ENCODE measurements at places on chromosomes 3 and 15.

GRCh38 chr3:57451150-57451846 lies 92.8 kb downstream of the DNAH12 start:
- no peak for DNase-seq

GRCh38 chr3:148999806-149000205 lies 8.5 kb downstream of the GYG1 start:
- DNase-seq = no peak

GRCh38 chr3:39220407-39221140 lies 28.2 kb upstream of the XIRP1 start:
- DNase-seq = no peak

DNA sequence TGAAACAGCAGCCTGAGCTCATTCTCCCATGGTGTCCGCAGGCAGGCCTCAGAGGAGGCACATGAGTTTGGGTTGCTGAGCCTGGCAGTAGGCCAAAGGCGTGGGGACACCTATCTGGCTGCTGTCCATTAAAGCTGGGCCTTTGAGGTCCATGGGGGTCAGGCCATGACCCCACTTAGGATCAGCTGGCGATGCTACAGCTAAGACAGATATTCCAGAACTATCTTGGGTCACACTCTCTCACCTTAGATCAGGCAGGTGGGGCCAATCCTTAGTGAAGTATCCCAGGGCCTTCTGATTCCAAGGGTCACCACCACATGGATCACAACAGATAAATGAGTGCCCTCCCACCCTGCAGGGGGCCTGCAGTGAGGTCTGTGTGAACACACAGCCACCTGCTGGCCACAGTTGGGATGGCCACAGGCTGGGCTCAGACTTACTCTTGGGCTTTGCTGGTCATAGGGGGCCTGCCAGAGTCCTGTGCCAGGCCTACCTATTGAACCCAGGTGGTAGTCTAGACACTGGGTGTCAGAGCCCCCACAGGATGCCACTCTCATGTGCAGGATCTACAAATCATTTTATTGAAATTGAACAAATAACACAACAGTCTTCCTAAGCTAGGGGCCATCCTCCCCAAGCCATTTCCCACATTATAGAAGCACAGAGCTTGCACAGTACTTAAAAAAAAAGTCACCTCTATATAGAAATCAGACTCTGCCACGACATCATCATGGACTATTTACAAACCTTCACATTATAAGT lies 2.0 kb upstream of the HYAL2 start:
- peak; percentile 61 for DNase-seq

- no peak for DNase-seq
Observed at GRCh38 chr3:183487016-183487415, 58.6 kb upstream of the MCF2L2 start.

DNA sequence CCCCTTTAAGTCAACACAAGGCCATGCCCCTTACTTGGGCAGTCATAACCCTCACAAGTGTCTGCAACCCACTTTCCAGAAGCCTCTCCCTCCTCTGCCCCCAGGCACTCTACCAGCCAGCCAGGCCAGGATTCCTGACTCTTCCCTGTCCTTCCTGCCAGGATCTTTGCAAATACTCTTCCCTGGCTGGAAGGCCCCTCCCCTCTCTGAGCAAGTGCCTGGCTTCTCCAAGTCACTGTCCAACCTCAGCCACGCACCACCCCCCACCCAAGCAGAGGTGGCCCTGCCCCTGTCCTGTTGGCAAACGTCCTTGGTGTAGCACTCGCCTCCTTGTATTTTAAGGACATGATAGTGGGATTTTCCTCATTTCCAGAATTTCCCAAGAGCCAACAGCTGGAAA lies 54.7 kb upstream of the USP3 start:
- DNase-seq = peak; percentile 8

GRCh38 chr15:101566748-101567488 lies 77.4 kb upstream of the PCSK6 start:
- DNase-seq = no peak

DNA sequence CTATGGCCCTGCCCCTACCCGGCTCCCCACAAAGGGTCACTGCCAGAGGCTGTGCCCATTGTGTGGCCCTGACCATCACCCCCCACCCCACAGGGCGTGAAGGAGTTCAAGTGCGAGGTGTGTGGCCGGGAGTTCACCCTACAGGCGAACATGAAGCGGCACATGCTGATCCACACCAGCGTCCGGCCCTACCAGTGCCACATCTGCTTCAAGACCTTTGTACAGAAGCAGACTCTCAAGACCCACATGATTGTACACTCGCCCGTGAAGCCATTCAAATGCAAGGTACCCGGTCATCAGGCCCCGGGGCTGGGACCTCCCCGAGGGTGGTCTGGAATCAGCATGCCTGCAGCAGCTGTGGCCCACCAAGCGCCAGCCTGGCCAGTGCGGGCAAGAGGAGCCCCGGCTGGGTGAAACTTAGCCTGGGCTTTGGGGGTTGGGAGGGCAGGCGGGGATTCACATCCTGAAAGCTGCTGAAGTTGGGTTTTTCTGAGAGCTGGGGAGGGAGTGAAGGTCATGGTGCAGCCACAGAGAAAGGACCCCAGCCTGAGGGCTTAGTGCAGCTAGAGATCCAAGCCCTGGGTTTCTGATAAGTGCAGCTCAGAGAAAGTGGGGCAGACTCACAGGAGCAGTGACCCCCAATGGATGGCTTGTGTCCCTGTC lies 29.2 kb downstream of the IDH2 start:
- DNase-seq = no peak

DNA sequence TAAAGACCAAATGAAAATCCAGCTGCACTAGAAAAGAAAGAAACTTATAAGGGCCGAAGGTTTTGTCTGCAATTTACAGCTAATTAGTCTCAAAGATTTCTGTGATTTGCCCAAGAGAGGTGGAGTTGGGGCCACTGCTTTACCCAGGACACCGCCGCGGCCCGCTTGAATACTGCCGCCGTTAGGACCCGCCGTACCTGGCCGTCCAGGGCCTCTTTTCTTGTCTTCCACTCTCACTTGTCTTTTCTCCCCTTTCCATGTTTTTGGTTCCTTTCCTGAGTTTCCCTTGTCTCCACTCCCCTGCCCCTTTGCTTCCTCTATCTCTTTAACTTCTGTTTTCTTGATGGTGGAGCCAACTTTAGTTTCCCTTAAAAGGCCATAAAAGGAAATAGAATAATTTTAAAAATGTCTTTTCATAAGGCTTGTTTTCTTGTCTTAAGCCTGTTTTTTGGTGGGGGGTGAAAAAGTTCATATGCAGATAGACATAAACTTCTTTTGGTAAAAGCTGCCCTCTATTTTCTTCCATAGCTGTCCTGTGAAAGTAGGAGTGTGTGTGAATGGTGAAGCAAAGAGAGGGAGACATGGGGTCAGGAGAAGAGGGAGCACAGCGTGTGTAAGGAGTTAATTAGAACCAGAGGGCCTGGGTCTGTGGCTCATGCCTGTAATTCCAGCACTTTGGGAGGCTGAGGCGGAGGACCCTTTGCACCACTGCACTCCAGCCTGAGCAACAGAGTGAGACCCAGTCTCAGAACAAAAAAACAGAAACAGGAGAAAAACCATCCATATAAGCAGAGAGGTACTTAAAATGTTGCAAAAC lies 16.0 kb upstream of the CCNL1 start:
- peak; percentile 49 for DNase-seq

GRCh38 chr15:53827355-53827754 lies 67.9 kb upstream of the WDR72 start:
- no peak for DNase-seq

GRCh38 chr3:103381296-103382079 lies 946.7 kb downstream of the ZPLD1 start:
- DNase-seq = no peak

DNA sequence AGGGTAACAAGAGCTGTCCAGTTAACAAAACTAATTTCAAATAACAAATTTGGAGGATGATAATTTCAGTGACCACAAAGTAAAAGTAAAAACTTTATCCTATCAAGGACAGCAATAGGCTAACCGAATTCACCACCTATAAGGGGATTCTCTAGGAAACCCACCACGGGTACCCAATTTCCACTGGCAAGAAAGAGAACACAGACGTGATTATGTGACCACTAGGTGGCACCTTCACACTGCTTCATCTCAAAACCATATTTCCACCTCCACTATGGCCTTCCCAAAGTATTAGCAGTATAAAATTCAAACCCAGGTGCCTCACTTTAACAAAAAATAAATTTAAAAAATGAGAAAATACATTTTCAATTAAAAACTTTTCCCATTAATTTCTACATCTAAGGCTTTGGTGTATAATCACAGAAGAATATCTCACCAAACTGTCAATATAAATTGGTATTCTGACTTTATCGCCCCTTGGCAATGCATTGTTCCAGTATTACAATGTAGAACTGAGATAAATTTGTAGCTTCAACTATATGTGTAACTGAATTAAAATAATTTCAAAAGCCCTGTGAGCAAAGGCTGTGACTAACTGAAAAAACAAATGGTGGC lies 96.5 kb downstream of the FSIP1 start:
- peak; percentile 62 for DNase-seq

- peak; percentile 6 for DNase-seq
Observed at GRCh38 chr15:57772223-57772957, 65.9 kb downstream of the POLR2M start.

DNA sequence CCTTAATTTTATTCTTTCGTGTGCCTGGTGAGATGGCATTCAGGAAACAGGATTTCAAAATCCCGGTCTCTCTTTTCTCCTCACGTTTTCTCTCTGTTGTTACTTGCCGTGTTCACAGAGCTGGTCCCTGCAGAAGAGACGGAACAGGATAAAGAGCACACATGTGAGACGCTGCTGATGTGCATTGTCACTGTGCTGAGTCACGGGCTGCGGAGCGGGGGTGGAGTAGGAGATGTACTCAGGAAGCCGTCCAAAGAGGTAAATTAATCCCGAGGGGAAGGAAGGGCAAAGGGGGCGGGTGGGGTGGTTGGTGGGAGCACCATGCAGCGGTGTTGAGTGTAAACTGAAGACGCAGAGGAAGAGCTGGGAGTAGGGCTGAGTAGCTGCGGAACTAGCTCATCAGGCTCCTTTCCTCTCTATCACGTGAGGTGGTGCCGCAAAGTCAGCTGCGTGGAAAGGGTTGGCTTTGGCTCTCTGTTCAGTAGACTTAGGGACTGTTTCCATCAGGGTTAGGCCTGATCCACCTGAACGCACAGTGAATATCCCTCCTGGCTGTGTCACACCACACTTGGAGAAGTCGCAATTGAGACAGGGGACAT lies 164.8 kb upstream of the BHLHE40 start:
- no peak for DNase-seq

DNA sequence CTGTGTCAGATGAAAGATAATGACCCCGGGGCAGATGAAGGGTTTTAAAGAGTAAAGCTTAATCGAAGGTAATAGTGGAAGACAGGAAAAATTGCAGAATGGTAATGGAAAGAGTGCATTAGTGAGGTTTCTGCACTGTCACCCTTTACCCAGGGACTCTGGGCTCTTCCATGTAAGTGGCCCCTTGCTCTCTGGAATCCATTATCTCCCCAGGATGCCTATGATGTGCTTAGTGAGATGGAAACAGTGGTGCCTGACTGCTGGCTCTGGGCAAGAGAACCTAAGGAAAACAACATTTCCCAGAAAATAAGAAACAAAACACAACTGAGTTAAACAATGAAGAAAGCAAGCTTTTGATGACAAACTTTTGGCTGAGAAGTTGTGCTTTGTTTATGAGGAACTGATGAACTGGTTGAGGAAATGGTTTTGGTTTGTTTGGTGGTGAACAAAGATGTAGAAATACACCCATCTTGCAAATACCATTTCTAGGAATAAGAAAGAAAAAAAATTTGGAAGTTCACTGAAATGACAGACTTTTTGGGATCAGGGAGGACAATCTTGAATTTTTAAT lies 119.9 kb upstream of the RASGRP1 start:
- no peak for DNase-seq

GRCh38 chr15:38260077-38260476 lies 7.4 kb downstream of the SPRED1 start:
- no peak for DNase-seq

GRCh38 chr3:36362216-36362615 lies 18.1 kb upstream of the STAC start:
- DNase-seq = peak; percentile 9

DNA sequence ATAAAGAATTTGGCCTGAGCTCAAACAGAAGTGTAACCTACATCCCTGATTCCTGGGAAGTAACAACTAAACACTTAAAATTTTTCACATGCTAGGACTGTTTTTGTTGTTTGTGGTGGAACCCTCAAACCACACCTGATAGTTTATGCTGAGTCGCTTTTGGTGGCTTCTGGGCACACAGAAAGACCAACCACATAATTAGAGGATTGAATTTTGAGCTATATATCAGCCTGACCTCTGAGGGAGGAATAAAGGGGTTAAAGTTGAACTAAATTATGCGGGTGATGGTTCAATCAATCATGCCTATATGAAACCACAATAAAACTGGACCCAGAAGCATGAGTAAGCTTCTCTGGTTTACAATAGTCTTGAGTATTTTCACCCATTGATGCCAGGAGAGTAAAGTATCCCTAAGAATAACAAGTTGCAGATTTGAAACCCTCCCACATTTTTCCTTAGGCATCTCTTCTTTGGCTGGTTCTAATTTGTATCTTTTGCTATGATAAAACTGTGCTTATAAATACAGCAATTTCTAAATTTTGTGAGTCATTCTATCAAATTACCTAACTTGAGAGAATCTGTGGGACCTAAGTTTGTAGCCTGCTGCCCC lies 1304.5 kb upstream of the GBE1 start:
- no peak for DNase-seq

- no peak for DNase-seq
Observed at GRCh38 chr3:66480666-66481065, 20.2 kb downstream of the LRIG1 start.

DNA sequence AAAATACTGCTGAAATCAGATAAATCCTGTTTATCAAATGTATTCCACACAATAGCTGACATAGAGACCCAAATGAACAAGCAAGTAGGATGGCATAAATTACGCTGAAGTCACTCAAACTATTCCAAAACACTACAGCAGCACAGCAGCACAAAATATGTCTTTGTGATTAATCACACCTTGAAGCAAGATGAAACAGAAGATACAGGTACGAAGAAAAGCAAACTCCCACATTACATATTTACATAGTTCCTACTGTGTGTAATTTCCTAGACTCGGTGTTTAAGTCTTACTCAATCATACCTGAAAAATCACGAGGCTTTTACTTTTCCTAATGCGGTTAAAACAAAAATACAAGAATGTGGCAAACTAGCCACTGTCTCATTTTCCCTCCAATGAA lies 38.3 kb downstream of the CHSY1 start:
- no peak for DNase-seq

DNA sequence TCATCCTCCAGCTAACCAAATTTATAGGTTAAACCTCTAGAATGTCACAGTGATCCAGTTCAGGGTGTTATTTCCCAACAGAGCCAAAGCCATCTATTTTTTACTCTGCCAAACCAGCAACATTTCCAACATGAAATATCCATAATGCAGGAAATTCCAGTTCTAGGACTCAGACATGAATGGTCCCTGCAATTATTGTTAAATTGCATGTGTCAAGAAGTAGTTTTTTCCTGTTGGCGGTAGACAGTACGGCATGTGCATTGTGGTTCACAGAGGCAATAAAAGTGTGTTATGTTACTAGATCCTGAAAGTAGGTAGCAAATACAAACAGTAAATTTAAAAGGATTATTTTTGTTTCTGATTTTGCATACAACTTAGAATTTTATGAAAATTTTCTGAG lies 215.7 kb upstream of the THBS1 start:
- no peak for DNase-seq

GRCh38 chr15:89477411-89478242 lies 18.8 kb downstream of the RHCG start:
- no peak for DNase-seq

Measured in DMS53 (cell line).